Activated B cell treated with CpG ODN at 0.5 μM for 24 hours (primary cell): ENCODE measurements at places on chromosomes 11 and 22.

- H3K27me3 ChIP-seq = no peaks in the 10 kb centered on the region
- peaks cover 40% of the 10 kb centered on the region for H3K36me3 ChIP-seq
- no peak for DNase-seq
Measured at GRCh38 chr11:33294797-33295196, 37.6 kb downstream of the HIPK3 start.

- no peaks in the 10 kb centered on the region for H3K36me3 ChIP-seq
- peaks cover 26% of the 10 kb centered on the region for H3K4me1 ChIP-seq
- no peaks in the 10 kb centered on the region for H3K27me3 ChIP-seq
- DNase-seq = no peak
Measured at GRCh38 chr11:104078245-104078644, 41.8 kb downstream of the DDI1 start.

DNA sequence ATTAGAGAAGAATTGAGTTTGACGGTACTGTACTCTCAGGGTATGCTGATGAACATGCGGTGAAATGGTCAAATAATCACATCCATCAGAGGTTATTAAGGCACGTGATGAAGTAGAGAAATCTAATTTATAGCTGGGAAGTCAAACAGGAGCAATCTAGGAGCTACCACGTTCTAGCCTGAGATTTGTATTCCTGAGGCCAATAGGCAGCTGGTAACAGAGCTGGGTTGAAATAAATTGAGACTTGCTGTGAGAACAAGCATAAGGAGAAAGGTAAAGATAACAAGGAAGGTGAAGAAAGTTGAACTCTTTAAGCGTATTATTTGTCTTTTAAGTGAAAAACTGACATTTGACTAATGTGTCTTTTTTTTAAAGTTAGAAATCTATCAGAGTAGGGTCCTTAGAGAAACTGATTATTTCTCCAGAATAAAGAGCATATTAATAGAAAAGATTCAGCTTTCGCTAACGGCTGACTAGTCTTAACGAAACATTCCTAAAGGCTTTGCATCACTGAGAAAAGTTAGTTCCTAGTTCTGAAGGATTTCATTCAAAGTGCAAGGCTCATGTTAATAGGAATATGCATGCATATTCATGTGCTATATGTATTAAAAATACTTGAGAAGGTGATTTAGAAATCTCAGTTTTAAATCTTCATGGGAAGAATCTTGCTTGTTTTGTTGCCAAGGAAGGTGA, 5.2 kb upstream of the WEE1 start:
- H3K27ac ChIP-seq = peak overlapping the region; percentile 89
- peak overlapping the region; percentile 68 for H3K4me3 ChIP-seq
- H3K36me3 ChIP-seq = no peaks in the 10 kb centered on the region
- no peak for DNase-seq
- H3K4me1 ChIP-seq = peaks cover 53% of the 10 kb centered on the region

DNA sequence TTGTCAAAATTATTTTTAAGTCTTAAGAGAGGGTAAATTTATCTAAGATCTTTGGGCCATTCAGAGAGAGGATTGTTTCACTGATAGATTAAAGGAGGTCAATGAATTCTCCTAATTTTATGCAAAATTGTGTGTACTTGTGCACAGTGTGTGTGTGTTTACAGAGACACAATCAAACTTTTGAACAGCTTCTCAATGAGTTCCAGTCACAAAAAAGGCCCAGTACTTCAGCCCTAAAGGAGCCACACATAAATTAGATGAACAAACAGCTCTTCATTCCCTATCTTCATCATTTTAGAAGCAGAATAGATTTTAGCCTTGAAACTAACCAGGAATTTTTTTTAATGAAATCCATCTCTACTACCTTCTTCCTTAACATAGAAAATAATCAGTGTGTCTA, 9.7 kb downstream of the GRIA4 start:
- no peak for DNase-seq
- no peak overlapping the region for H3K4me3 ChIP-seq
- no peaks in the 10 kb centered on the region for H3K36me3 ChIP-seq
- H3K27ac ChIP-seq = no peak overlapping the region
- no peaks in the 10 kb centered on the region for H3K27me3 ChIP-seq

- peaks cover 22% of the 10 kb centered on the region for H3K36me3 ChIP-seq
- no peaks in the 10 kb centered on the region for H3K27me3 ChIP-seq
- peak overlapping the region; percentile 68 for H3K4me3 ChIP-seq
- H3K4me1 ChIP-seq = peaks cover 48% of the 10 kb centered on the region
- peak; percentile 27 for DNase-seq
Measured at GRCh38 chr11:504053-504993, 2.7 kb downstream of the RNH1 start.

DNA sequence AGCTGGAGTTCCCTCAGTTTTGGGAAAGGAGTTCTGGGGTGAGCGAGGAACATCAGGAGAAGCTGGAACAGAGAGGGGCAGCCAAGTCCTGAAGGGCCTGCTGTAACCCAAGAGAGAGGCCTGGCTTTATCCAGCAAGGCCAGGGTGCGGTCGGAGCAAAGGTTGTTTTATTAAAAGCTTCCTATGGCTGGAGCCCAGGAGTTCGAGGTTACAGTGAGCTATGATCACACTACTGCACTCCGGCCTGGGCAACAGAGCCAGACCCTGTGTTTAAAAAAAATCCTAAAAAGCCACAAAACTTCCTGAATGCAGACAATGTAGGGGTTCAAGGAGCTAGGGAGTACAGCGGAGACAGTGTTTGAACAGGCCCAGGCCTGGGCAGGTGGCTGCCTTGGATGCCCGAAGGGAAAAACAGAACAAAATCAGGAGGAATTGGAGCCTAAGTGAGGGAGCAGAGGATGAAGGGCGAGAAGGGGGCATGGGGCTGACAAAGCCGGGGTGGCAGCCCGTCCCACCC, 22.2 kb upstream of the MALAT1 start:
- peak overlapping the region; percentile 96 for H3K4me3 ChIP-seq
- no peak for DNase-seq
- H3K27me3 ChIP-seq = no peaks in the 10 kb centered on the region
- peak overlapping the region; percentile 93 for H3K27ac ChIP-seq
- peaks cover 29% of the 10 kb centered on the region for H3K4me1 ChIP-seq

GRCh38 chr11:116697011-116697410, 75.8 kb downstream of the BUD13 start:
- no peaks in the 10 kb centered on the region for H3K36me3 ChIP-seq
- no peak overlapping the region for H3K4me3 ChIP-seq
- no peaks in the 10 kb centered on the region for H3K4me1 ChIP-seq
- no peak for DNase-seq
- peaks cover 5% of the 10 kb centered on the region for H3K27me3 ChIP-seq

DNA sequence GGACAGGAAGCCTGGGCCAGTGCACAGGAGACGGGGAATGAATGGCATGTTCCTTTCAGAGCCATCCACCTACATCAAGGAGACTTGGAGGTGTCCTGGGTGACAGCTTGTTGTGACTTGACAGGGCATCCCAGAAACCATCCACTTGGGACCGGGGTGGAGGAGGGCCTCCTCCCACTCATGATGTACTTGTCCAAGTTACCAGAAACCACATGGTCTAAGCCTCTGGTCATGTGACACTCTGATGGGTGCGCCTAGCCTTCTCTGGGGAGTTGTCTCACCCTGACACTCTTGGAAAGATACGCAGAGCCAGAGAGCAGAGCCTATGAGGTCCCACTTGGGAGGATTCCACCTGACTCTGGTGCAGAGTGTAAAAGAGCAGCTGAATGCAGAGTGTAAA, 21.6 kb upstream of the FXYD6 start:
- peaks cover 26% of the 10 kb centered on the region for H3K4me1 ChIP-seq
- DNase-seq = no peak
- no peak overlapping the region for H3K4me3 ChIP-seq

GRCh38 chr11:106957030-106957482, 61.2 kb downstream of the GUCY1A2 start:
- no peak overlapping the region for H3K4me3 ChIP-seq
- H3K27me3 ChIP-seq = no peaks in the 10 kb centered on the region
- DNase-seq = no peak

DNA sequence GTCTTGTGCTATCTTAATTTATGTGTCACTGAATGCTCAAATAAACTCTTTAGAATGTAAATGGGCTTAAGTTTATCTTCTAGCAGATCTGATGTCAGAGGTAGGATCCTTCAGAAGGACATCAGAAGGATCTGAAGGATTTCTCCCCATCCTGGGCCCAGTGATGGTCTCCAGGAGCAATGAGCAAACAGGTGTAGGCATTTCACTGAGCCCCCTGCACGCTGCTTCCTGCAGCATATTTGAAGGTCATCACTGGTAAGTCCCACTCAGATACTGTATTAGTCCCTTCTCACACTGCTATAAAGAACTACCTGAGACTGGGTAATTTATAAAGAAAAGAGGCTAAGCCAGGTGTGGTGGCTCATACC, 4.5 kb downstream of the GSTP1 start:
- H3K4me1 ChIP-seq = peaks cover 68% of the 10 kb centered on the region
- peaks cover 32% of the 10 kb centered on the region for H3K36me3 ChIP-seq
- no peak for DNase-seq
- peak overlapping the region; percentile 77 for H3K4me3 ChIP-seq

DNA sequence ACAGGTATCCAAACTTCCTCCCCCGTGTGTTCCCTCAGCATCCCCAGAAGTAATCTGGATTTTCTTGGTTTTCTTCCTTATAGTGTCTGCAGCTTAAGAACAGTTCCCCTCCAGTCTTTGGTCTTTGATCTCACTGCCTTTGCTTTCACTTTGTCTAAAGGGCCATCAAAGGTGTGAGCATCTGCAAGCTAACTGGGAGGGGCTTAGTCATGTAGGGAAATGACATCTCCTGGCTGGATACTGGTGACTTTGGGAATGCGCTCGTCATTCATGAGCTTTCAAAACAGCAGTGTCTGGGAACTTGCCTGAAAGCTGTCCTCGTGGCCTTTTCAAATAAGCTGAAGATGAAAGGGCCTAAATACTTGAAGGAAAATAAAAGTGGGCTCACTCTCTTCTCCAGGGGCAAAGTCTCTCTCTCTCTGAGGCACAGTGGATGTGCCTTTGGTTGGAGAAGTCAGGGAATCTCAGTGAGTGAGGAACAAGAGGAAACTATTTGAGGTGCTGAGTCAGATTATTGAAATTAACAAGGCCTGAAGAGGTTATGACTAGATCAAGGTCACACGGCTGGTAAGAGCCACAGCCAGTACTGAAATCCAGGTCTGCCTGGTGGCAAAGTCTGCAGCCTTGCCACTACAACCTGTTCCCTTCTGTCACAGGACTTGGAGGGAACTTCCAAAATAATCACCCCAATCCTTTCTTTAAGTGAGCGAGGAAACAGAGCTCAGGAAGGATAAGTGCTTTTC, 45.6 kb upstream of the TENM4 start:
- H3K4me3 ChIP-seq = no peak overlapping the region
- no peak overlapping the region for H3K27ac ChIP-seq
- H3K36me3 ChIP-seq = no peaks in the 10 kb centered on the region
- H3K27me3 ChIP-seq = no peaks in the 10 kb centered on the region

- no peak for DNase-seq
- no peaks in the 10 kb centered on the region for H3K27me3 ChIP-seq
- no peaks in the 10 kb centered on the region for H3K4me1 ChIP-seq
- no peaks in the 10 kb centered on the region for H3K36me3 ChIP-seq
- no peak overlapping the region for H3K4me3 ChIP-seq
- no peak overlapping the region for H3K27ac ChIP-seq
Measured at GRCh38 chr11:16785520-16786128, 47.2 kb downstream of the C11orf58 start.
